Neural crest cell (in vitro differentiated cells): ENCODE measurements at places on chromosomes 2 and 18. TPM values are rescaled to one million over a fixed set of nuclear protein-coding genes. Genes with fewer than 3 reads are reported as not detected.

- DNase-seq: no peak
These were observed 100.2 kb downstream of the CRIM1 start for GRCh38 chr2:36455788-36456187.

DNA sequence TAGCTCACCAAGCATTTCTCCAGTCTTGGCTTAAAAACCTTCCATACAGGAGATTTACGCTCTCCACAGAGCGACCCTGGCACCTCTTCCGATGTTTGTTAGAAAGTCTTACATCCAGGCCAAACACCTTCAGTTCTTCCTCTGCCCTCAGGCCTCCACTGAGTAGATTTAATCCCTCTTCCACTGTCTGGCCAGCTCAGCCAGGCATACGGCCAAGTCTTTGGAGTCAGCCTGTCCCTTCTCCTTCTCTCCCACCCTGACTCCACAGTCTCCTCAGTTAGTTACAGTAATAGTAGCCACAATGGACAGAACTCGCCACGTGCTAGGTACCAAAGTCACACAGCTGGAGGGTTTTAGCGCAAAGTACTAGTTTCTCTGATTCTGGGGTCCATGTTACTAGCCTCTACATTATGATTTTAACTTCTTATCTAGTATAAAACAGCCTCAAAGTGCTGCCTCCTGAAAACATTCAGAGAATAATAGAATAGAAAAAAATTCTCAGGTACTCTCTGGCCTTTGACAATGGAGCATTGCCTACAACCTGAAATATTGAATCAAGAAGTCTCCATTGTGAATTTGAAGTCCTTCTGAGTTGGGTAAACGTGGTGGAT, 39.5 kb downstream of the THNSL2 start:
- DNase-seq: no peak

CD8B2 gene
- not detected in 2 replicates for total RNA-seq

MYCN gene
- total RNA-seq: 144 and 149 TPM in 2 replicates
